ENCODE measurements at places on chromosomes 6 and 20.

- no peak for DNase-seq
These were observed 65.8 kb downstream of the PHACTR2 start for GRCh38 chr6:143743301-143744166.

DNA sequence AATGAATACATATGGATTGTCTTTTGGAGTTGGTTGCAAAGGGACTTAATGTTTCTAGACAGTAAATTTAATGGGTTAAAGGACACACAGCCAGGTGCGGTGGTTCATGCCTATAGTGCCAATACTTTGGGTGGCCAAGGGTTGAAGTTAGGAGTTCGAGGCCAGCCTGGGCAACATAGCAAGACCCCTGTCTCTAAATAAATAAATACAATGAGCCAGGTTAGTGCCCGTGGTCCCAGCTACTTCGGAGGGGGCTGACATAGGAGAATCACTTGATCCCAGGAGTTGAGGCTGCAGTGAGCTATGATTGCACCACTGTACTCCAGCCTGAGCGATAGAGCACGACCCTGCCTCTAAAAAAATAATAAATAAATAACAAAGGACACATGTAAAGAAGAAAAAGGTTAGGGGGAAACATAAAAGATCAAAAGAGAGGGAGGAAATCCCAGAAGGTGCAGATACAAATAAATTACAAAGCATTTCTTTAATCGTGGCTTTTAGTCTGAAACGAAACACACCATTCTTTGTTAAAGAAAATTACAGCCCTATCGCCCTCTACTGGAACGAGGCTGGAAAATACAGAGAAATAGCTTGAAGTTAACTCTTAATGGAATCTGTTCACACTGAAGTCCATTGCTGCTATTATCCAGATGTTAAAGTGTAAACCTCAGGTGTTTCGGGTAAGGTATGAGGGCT lies 42.6 kb upstream of the SCML4 start:
- no peak for DNase-seq

DNA sequence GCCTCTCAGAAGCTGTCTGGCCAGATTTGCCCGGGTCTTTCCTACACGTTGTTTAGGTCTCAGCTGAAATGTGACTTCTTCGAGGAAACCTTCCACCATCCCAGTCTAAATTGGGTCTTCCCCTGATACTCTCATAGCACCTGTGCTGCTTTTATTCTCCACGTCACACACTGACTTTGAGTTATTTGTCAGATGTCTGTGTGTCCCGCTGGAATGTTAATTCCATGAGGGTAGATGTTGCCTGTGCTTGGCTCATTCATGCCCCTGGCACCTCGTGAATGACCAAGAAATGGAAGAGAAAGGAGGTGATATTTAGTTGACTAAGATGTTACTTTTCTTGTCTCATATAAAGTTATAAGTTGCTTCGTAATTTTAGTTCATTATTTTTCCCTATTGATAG lies 197.8 kb downstream of the TMEM242 start:
- DNase-seq = no peak

GRCh38 chr6:79782792-79783580 lies 151.9 kb downstream of the SH3BGRL2 start:
- no peak for DNase-seq
